ENCODE measurements at places on chromosomes 3 and 15.

GRCh38 chr15:41180206-41180789 is 50.3 kb downstream of the EXD1 start:
- DNase-seq: no peak

- no peak for DNase-seq
Observed at GRCh38 chr3:127805026-127805753, 17.1 kb downstream of the MGLL start.

DNA sequence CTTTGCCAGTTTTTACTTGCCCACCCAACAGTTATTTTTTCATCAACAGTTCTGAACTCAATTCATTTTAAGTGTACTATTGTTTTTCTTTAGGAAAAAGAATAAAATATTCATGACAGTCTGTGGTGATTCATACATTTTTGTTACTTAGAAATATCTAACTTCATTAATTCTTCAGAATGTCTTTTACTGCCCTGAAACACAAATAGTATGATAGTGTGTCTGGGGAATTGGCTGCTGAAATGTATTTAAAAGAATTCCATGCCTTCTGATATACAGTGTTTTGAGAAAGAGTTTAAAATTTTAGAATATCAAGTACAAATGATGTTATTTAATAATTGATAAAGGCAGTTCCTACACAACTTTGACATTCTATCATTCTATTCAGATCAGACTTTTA is 854.1 kb downstream of the NAALADL2 start:
- no peak for DNase-seq

DNA sequence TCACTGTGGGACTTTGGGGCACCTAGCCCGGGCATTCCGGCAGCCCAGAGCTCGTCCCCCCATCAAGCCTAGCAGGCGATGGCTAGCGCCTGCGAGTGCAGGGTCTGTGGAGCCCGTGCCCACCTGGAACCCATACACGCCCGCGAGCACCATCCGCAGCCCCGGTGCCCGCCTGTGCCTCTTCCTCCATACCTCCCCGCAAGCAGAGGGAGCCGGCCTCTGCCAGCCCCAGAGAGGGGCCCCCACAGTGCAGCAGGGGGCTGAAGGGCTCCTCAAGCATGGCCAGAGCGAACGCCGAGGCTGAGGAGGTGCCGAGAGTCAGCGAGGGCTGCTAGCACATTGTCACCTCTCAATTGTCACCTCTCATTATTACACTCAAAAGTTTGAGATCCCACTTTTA is 167.8 kb upstream of the EPHA6 start:
- no peak for DNase-seq
